ENCODE measurements at places on chromosomes 16 and 17.
A peak's percentile ranks its signal among the peaks of the same experiment; 100 is the strongest.

DNA sequence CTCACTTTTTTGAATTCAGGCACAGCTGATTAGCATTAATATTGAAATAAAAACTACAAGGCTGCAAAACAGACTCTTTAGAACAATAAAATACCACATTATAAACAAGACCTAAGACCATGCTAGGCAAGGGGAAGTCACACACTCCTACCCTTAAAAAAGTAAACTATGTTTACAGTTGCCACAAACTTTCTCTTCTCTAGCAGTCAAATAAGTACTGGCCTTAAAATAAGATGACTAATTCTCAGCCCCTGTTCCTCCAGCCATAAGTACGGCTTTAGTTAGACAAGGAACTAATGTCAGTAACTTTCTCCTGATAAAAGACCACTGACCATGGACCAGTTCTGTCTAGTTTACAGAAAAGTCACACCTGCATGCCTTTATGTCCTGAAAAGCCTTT lies 19.5 kb upstream of the CPHXL start:
- no peak for DNase-seq

GRCh38 chr16:82439678-82440293 lies 187.0 kb upstream of the CDH13 start:
- peak; percentile 18 for DNase-seq

GRCh38 chr17:81140018-81140417 lies 25.3 kb upstream of the PVALEF start:
- DNase-seq = no peak

- DNase-seq = peak; percentile 93
These were observed 3.4 kb downstream of the NOD2 start for GRCh38 chr16:50696575-50697420.

DNA sequence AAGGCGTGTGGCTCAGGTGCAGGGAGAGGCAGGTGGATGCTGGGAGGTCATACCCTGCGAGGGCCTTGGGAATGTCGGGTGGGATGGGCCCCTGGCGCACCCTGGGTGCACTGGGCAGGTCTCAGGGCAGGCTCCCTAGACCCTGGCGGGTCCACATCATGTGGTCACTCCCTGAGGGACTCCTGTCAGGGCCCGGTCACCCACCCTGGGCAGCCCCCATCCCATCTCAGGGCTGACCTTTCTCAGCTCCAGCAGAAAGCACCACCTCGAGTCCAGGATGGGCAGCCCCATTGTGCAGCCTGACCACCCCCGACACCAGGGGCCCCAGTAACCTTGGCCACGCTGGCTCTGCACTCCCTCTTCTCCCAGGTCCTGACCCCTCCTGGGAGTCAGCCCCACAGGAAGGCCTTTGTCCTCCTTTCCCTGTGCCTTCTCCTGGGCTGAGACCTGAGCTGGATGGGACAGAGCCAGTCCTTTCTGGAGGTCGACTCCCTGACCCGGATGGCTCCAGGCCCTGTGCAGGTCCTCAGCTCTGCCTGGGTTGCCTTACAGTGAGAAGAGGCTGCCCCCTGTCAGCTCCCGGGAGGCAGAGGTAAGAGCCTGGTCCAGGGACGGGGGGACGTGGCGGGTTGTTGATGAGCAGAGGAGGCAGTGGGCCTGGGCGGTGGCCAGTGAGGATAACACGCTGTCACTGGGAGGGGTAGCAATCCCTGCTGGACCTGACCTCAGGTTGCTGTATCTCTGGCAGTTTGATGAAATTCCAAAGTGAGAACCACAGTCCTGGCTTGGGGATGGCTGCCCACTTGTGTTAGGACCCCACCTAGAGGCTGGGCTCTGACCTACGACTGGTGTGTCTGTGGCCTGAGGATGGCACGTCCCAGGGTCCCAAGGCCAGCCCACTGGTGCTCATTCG lies 77.9 kb downstream of the GOSR1 start:
- peak; percentile 65 for DNase-seq

GRCh38 chr16:66578651-66579531 lies at the start of gene CMTM2:
CMTM2 (plus strand) TSS chr16:66579463; CDS start chr16:66579608, 145 bp downstream.
- peak; percentile 72 for DNase-seq

DNA sequence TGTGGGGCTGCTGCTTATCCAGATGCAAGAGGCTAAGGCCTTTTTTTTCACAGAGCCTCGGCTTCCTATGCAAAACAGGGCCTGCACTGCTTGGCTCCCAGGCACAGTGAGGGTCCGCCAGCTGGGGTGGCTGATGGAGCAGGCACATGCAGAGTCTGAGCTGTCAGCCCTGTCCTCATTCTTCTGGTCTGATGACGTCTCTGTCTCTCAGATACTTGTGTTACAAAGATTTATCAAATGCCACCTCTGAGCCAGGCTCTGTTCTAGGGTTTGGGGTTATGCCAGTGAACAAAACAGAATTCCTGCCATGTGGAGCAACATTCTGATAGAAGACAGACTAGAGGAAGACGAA lies 4.8 kb downstream of the RNF40 start:
- DNase-seq = no peak

DNA sequence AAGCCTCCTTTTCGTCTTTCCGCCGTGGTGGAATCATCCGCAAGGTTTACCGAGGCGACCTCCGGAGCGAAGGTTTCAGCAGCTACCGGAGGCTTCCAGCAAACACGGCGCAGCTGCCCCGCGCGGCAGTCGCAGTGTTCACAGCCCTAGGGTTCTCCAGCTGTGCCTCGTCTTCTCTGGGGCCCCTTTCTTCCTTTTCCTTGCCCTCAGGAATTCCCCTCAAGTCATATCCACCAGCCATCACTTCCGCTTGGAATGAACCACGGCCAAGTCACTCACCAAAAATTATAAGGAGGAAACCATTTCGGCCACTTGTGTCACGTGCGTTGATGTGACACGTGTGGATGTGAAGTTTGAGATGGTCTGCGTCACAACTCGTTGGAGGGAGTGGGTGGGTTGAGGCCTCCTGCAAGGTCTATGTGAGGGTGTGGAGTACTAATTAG lies 636 bp upstream of the ERN1 start:
- no peak for DNase-seq

GRCh38 chr17:57603978-57604377 lies 141.1 kb downstream of the CCDC182 start:
- peak; percentile 95 for DNase-seq

- peak; percentile 82 for DNase-seq
These were observed 663 bp downstream of the CYB5D1 start for GRCh38 chr17:7858522-7858810.

- DNase-seq = no peak
These were observed 190.9 kb downstream of the LGALS9B start for GRCh38 chr17:20276421-20276820.

DNA sequence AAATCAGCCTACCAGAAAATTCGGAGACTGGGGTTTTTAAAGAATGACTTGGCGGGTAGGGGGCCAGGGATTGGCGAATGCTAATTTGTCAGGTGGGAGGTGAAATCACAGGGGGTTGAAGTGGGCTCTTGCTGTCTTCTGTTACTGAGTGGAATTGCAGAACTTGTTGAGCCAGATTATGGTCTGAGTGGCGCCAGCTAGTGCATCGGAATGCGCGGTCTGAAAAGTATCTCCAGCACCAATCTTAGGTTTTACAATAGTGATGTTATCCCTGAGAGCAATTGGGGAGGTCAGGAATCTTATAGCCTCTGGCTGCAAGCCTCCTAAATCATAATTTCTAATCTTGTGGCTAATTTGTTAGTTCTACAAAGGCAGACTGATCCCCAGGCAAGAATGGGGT lies 762 bp upstream of the RBL2 start:
- peak; percentile 8 for DNase-seq

DNA sequence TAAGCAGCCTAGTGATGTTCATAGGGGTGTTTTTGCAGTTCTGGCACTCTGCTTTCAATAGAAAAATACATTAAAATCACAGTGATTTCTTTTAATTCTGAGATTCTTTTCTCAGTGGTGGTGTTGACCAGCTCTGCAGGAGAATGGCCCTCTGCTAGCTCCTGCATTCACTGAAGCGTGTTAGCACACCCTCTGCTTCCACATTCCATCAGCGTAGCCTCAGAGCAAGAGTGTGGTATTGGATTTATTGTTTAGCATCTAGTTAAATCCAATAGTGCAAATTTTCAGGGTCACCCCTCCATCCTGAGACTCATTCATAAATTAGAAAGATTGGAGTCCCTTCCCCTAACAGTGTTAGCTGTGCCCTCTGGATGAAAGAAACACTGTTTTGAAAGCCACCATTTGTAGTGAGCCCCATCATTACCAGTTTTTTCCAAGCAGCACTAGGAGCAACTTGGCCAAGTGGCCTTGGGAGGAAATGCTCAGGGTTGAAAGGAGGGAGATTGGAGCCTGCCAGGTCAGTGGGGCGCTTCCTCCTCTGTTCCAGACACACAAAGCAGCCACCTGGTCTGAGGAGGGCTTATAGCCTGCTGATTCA lies 45.7 kb downstream of the B9D1 start:
- no peak for DNase-seq

GRCh38 chr17:9256751-9257629 lies 235.7 kb downstream of the NTN1 start:
- peak; percentile 78 for DNase-seq

DNA sequence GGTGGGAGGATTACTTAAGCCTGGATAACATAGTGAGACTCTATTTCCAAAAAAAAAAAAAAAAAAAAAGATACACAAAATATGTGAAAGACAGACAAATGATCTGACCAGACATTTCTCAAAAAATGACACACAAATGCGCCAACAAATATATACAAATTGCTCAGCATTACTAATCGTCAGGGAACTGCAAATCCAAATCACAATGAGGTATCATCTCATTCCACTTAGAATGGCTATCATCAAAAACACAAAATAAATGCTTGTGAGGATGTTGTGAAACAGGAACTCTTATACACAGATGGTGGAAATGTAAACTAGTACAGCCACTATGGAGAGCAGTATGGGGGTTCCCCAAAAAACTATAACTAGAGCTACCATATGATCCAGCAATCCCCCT lies 62.4 kb downstream of the STX8 start:
- peak; percentile 12 for DNase-seq
